ENCODE measurements at places on chromosomes 2 and 18.
A peak's percentile ranks its signal among the peaks of the same experiment; 100 is the strongest.

GRCh38 chr2:170822290-170823087 lies 5.8 kb downstream of the GAD1 start:
- no peak for DNase-seq

DNA sequence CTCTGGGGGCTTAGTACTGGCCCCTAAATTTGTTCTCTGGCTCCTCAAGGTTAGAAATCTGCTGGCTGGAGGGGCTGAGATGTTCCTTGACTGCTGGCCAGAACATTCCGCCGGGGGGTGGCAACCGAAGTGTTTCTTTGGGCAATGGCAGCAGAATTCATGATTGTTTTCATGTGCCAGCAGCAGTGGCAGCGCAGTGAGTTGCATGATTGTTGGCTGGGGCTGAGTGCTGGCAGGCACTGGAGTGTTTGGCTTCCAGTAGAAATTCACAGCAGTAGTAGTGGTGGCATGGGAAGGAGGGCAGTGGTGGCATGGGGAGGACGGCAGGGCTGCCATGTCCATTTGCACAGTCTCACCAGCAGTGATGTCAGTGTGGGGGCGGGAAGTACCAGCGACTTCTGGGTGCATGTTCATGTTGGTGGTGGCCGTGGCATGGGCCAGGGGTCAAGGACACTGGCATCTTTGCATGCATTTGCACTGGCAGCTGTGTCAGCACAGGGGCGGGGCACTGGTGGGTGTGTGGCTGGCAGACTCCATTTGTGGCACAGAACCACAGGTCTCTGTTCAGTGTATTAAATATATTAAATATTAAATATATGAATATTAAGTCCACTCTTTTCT lies 130.6 kb upstream of the CDH7 start:
- DNase-seq, result no peak

GRCh38 chr2:120367649-120368048 lies 21.7 kb downstream of the INHBB start:
- peak; percentile 35 for DNase-seq

GRCh38 chr2:221120643-221121042 lies 451.5 kb downstream of the EPHA4 start:
- DNase-seq, result no peak

DNA sequence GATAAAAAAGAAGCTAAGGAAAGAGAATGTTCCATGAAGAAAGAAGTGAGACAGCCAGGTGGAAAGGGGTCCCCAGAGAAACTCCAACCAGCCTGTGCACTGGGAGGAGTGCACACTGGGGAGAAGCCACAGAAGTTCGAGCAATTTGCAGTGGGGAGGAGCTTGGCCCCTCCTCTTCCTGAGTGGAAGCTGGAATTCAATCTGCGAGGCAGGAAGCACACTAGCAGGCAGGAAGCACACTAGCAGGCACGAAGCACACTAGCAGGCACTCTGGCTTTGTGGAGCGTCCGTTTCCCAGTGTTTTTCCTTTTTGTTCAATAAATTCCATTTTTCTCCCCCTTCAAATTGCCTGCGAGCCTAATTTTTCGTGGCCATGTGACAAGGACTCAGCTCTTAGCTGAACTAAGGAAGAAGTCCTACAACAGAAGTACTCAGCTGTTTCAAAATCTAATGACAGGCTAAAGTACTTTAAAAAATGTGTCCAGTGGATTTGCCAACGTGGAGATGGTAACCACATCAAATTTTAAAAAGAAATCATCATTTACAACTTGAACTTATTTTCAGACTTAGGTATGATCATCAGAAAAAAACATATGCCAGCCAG lies 21.4 kb upstream of the SPIRE1 start:
- DNase-seq, result peak; percentile 52

GRCh38 chr2:130819608-130820278 lies 17.0 kb upstream of the ARHGEF4 start:
- no peak for DNase-seq

DNA sequence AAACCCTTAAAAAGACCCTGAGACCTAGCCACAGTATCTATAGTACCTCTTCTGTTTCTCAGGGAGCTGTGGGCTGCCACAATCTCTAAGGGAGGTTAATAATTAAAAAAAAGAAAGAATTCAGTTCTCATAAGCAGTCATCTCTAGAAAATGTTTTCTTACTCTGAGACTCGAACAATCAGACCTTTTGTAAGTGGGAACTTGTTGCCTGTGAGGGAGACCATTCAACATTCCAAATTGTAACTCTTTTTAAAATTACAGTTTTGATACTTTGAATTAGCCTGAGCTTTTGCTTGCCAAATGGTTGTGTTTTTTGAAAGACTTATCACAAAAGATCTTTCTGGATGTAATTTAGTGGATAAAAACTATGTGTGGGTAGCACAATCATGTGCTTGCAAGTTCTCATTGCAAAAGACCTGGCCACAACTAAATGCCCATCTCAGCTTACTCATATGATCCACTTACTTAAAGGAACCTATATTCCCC lies 33.3 kb downstream of the IL1R2 start:
- peak; percentile 46 for DNase-seq

- no peak for DNase-seq
These were observed 154.7 kb upstream of the LRP1B start for GRCh38 chr2:142285480-142285879.

GRCh38 chr2:7709907-7710306 lies 792.7 kb downstream of the RNF144A start:
- DNase-seq, result no peak

- no peak for DNase-seq
These were observed 85.9 kb downstream of the ZNF407 start for GRCh38 chr18:74683573-74683972.

DNA sequence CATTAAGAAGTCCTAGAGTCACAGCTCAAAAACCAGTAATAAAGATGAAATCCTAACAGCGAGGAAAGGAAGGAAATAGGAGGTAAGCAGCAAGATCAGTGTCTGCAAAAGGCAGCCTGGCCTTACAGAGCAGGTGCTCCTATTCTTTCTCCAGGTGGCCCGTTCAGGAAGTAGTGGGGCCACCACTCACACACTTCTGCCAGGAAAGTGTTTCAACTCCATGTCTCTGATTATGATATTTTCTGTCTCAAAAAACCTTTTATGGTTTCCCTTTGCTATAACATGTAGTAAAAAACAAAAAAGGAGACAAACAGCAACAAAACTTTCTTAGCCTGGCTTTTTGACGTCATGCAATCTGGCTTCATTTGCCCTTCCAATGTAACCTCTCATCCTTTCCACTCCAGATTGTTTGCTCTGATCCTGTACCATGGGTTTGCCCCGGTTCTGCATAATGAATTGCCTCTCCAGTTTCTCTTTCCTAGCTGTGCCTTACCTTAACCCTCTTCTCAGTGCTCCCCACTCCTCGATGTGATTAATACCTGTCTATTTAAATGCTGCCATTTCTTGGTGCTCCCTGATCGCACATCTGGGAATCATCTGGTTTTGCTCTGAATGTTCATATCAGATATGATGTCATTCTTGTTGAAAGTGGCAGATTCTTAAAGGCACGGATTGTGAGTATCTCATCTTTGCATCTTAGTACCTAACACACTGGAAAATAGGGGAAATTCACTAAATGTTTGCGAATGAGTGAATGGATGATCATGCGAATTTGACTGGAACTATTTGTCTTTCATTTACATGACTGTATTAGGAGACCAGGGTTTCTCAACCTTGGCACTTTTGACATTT lies 50.6 kb upstream of the PTPRM start:
- DNase-seq, result no peak

DNA sequence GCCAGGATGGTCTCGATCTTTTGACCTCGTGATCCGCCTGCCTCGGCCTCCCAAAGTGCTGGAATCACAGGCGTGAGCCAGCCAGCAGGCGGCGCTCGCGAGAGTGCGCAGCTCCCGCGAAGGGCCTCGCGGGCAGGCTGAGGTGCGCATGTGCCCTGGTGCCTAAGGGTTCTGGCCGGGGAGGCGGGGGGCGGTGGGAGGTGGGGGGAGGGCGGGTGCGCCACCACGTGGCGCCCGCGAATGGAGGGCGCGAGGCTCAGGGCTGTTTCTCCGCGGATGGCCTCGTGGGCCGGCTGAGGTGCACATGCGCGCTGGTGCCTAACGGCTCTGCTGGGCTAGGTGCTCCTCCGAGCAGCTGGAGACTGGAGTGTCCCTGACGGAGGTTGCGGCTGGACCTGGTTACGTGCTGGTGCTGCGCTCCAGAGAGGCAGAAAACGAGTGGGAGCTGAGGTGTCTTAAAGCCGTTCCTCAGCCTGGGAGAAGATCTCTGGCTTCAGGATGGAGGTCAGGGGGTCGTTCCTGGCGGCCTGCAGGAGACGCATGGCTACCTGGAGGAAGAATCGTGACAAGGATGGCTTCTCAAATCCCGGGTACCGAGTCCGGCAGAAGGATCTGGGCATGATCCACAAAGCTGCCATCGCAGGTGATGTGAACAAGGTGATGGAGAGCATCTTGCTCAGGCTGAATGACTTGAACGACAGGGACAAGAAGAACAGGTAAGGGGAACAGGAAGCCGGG lies at the start of gene ANKRD62:
TSS of gene ANKRD62 (plus strand) at position 324 of the 738 bp plus-strand sequence. CDS start at position 499, 175 bp downstream.
- DNase-seq, result no peak

- no peak for DNase-seq
These were observed 27.8 kb downstream of the KLHL23 start for GRCh38 chr2:169761251-169761969.

DNA sequence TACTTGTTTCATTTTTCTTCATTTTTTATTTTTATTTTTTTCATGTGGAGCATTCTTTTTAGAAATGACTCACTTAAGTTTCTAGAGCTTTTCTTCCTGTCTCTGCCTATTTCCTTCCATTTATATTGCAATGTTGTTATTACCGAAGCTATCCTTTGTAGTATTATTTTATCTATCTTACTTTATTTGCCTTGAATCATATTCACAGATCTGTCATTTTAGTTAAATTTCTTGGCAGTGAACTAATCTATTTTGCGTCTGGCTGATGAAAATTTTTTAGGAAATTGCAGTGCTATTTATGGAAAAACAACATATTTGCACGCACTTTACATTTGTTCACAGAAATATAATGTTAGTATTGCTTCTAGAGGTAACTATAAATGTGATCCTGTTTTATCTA lies 956.9 kb upstream of the SLC39A10 start:
- no peak for DNase-seq

GRCh38 chr18:43278355-43278754 lies 1.1 kb upstream of the SYT4 start:
- no peak for DNase-seq

- peak; percentile 63 for DNase-seq
These were observed 549.0 kb upstream of the VRK2 start for GRCh38 chr2:57497489-57498096.

GRCh38 chr2:124025891-124026434 lies 876 bp downstream of the CNTNAP5 start:
- DNase-seq, result no peak

GRCh38 chr2:195672674-195673073 lies 15.6 kb downstream of the SLC39A10 start:
- DNase-seq, result peak; percentile 26

DNA sequence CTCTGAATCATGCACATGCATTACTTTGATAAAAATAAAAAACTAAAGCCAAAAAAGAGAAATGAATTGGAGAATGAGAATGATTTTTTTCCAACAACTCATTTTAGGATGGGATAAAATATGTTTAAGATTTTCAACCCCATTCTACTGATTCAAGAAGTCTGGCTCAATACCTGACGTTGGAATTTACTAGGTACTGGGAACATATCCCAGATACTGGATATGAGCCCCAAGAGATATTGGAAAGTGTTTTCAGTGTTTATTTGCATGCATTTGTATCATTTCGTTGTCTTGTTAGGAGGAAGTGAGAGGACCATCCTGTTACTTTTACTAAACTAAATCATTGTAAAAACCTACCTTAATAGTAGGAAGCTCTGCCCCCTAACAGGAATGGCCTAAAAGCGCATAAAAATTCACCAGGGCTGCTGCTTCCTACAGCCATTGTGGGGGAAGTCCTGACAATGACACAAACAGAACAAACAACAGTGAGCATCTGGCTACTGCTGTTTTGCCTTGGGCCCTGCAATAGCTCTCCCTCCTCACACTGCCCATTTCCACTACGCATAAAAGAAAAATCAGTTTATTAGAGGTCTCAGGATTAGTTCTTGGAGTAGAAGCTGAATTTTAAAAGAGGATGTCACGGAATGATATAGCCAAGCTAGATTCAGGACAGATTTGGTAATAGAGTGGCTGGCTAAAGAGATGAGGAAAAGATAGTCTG lies 35.2 kb downstream of the ANKAR start:
- DNase-seq, result no peak

GRCh38 chr2:134258684-134259388 lies 5.0 kb downstream of the MGAT5 start:
- DNase-seq, result no peak

DNA sequence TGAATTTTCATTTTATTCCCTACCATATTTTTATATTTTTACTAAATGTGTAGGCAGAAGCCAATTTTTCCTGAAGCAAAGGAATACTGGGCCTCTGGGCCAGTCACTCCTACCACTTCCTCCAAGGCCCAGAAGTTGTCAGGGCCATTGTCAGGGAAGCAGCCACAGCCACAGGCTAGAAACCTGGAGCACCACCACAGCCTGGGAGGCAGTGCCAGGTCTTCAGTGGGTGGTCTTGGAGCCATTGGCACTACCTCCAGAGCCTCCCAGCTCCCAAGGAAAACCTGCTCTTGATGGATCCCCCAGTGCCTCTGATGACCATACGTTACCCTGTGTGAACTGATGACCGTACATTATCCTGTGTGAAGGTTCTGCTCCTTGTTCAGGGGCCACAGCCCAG lies 135.6 kb upstream of the SP5 start:
- no peak for DNase-seq

GRCh38 chr2:190802626-190803209 lies 77.9 kb upstream of the GLS start:
- DNase-seq, result no peak

Data from ACHN (cell line).